ENCODE measurements at places on chromosomes 3 and 15.

DNA sequence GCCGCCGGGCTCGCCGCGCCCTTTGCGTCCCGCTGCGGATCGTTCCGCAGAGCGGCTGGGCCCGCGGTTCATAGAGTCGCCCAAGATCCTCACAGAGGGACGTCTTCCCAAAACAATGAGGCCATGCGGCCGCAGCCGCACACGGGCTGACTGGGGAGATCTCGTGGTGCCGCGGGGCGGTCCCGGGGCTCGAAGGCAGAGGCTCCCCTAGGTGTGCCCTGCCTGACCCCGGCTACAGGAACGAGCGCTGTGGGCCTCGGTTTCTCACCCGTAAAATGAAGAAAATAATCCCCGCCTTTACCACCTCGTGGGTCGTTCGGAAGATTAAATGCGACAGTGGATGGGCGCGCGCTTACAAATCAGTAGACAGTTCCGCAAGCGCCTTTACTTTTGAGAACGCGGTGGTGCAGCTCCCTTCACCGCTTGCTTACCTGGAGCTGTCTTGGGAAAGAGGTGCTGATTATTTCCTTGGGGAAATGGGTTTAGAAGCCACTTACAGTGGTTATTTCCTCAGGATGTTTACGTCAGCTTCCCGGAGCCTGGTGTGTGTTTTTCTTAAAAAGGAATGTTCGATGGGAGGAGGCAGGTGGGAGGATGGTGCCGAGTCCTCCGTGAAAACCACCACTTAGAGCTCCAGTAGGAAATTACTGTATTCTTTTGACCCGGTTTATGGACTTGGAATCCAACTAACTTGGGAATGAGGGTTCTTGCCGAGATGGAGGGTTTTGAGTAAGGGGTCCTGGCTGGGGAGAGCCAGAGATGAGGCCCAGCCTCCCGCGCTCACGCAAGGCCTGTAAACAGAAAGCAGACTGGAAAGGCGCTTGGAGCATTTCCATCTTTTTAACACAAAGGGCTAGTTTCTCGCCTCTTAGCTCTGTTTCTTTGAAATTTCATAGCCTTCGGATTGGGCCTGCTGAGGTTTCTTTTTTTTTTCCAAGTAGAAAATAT lies 1.9 kb upstream of the MEX3B start:
- no peak for DNase-seq

DNA sequence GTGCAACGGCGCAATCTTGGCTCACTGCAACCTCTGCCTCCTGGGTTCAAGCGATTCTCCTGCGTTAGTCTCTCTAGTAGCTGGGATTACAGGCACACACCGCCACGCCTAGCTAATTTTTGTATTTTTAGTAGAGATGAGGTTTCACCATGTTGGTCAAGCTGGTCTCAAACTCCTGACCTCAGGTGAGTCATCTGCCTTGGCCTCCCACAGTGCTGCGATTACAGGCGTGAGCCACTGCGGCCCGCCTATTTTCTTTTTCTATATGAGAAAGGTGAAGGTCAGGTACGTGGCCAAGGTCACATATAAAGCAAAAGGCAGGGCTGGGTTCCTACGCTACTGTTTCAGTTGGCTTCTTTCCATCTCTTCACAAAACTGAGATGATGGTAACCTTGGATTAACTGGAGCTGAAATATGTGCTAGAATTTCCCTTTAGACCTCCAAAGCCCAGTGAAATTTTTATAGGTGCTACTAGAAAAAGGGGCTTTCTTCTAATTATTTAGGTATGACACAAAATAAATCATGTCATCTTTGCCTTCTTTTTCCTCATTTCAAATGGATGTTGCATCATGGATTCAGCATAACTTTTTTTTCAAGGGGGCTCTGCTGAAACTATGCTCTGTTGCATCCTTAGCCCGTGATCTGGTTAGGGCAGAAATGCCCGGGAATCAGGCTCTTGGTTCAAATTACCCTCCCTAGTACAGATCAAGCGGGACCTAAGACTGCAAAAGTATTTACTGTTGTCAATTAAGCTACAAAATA lies 68.5 kb downstream of the MYO1E start:
- no peak for DNase-seq

GRCh38 chr3:77620009-77620408 lies 580.1 kb downstream of the ROBO2 start:
- no peak for DNase-seq

- no peak for DNase-seq
These were observed 1.8 kb downstream of the STAG1 start for GRCh38 chr3:136750209-136750896.

GRCh38 chr15:101039461-101039860 lies 120.3 kb downstream of the LRRK1 start:
- DNase-seq, result no peak

DNA sequence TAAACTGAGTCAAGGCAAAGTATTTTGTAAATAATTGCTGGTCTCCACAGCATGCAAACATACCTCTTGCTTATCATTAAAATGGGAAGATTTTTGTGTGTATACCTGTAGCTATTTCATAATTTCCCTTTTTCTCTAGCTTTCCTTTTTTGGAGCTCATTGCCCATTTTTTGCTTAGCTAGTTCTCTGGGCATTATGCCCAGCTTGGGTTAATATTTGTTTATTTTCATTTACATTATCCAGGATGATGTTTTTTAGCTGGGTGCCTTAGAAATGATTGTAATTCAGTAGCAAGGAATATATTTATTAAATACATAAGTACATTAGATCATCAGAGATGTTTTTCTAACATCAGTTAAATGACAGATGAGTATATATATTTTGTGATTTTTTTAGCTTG lies 1271.7 kb upstream of the GBE1 start:
- no peak for DNase-seq

All from COLO829 (cell line).